ENCODE measurements at places on chromosomes 11 and 22.
A peak's percentile ranks its signal among the peaks of the same experiment; 100 is the strongest.

DNA sequence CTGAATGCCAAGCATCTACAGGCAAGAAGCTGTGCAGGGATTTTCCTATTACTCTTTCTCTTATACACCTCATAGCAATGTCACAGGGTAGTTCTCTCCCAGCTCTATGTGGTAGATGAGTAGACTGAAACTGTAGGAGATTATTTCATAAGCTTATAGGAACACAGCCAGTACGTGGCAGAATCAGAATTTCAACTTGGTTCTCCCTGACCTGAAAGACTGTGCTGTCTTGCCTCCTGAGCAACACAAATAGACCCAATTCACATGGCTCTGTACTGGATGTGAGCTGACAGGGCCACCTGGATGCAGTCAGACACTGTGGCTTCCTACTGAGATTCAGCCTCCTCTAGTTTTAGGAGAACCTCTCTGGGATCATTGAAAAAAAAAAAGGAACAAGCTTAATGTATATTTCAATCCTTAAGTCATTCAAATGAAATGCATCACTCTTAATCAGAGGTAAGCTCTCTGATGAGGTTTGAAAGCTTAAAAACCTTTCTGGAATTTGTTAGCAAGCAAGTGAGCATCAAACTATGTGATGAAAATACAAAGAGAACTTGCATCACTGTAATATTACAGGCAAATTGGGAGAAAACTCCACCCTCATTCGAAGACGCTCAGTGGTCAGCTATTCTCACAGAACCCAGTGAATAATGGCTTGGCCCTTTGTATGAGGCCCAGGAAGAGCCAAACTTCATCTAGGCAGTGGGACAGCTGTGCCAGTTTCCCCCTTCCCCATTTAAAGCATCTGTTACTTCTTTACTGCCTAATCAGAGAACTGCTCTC is 1039.3 kb downstream of the NTM start:
- DNase-seq: no peak

DNA sequence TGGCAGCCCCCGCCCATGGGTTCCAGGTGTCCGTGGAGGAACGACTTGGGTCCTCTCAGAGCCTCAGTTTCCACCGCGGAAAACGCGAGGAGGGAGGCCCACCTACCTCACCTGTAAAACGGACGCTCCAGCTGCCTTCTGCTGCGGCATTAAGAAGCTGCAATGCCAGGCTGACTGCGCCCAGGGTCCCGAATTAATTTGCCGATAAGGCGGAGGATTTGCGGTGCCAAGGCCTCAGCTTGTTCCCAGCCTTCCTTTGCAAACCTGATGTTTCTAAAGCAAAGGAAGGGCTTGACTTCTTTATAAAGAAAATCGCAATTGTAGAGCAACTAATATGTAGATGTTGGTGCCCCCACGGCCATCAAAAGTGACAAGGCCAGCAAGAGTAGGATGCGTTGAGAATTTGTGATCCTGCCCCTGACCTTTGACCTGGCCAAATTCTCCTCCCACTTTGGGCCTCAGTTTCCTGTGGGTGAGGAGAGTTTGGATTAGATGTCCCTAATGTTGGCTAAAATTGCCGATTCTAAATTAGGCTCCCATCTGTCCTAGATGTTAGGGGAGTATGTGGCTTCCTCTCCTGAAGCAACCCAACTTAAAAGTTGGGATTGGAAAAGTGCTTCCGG is 849 bp upstream of the TCF20 start:
- DNase-seq: no peak

GRCh38 chr11:1209371-1210057 is 13.4 kb upstream of the MUC5B start:
- no peak for DNase-seq

- DNase-seq: no peak
These were observed 113.3 kb downstream of the MORC2 start for GRCh38 chr22:30855266-30855665.

DNA sequence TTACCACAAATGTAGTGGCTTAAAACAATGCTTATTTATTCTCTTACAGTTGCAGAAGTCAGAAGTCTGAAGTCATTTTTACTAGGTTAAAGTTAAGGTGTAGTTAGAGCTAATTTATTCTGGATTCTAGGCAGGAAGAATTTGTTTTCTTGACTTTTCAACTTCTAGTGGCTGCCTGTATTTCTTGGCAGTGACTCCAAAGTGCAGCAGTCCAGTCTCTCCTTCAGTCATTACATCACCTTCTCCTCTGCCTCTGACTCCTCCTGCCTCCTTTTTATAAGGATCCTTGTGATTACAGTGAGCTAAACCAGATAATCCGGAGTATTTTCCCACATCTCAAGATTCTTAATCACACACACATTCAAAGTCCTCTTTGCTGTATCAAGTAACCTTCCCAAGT is 581.4 kb downstream of the KCNA4 start:
- no peak for DNase-seq

- DNase-seq: no peak
These were observed 187.4 kb downstream of the OR4A47 start for GRCh38 chr11:48675945-48676344.

DNA sequence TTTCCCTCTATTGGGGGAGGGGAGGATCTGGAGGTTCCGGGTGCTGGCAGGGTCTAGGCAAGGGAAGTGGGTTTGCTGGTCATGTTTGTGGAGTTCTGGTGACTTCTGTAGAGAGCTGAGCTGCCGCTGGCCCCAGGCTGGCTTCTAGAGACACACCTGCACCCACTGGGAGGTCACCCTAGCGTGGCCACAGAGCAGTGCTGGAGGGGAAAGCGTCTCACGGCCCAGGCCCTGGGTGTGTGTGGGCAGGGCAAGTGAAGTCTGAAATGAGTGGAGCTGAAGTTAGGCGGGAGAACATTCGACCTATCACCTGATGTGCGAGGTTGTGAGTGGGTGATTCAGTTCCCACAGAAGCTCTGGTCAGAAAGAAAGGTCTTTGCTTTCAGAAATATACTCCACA is 27.9 kb downstream of the SMIM38 start:
- no peak for DNase-seq

GRCh38 chr22:44724416-44724815 is 22.4 kb downstream of the PRR5 start:
- no peak for DNase-seq

DNA sequence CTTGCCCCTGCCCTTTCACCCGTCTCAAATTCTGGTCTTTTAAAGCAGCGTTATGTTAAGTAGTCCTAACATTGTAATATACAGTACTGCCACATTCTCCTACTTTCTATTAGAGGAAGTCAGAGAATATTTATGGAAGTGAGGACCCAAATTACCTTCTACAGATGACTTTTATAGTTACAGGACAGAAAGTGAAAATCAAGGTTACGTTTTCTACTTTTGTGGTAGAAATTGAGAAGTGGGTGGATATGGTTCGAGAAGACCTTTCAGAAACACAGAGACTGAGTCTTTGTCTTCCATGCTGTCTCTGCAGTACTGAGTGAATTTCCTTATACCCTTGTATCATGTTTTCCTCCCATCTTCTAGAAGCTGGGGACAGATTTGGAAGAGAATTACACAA is 17.1 kb downstream of the SC5D start:
- DNase-seq: no peak

- DNase-seq: no peak
These were observed 53.0 kb downstream of the PARVA start for GRCh38 chr11:12430351-12430750.

GRCh38 chr11:116471608-116472256 is 301.1 kb downstream of the BUD13 start:
- no peak for DNase-seq

- no peak for DNase-seq
These were observed 2.3 kb downstream of the GAB2 start for GRCh38 chr11:78415338-78415737.

DNA sequence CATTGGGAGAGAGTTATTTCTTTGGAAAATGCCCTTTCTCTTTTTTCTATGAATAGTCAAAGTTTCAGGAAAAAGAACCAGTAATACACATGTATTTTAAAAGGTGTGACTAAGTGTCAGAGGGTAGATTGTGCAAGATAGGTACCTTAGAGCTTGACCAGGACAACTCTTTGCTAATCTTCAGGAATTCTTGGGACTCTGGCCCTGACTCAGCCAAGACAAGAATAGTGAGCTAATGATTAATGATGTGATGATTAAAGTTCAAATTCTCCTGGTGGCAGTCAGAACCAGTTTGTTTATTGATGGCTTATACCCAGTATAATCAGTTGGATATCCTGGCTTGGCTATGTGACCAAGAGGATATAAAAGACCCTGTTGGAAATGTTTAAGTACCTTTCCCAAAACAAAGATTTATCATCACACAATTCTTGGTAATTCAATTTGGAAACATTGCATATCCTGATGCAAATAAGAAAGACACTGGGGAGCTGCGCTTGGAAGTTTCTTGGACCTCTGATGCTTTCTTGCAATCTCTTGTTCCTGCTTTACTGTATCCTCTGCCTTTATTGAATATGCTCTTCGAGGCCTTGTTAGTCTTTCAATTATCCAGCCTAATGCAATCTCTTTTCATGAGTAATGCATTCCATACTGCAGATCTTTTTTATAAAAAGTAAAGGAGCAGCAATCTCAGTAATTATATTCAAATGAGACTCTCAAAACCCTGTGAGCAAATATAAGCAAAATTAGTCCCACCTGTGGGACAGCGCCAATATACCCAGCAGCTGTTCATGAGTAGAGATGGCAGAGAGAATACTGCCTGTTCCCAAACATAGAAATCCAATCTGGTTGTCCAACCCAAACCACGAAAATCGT is 48.0 kb upstream of the CEP126 start:
- no peak for DNase-seq

GRCh38 chr11:5923794-5924193 is 18.3 kb upstream of the OR56A3 start:
- DNase-seq: no peak

DNA sequence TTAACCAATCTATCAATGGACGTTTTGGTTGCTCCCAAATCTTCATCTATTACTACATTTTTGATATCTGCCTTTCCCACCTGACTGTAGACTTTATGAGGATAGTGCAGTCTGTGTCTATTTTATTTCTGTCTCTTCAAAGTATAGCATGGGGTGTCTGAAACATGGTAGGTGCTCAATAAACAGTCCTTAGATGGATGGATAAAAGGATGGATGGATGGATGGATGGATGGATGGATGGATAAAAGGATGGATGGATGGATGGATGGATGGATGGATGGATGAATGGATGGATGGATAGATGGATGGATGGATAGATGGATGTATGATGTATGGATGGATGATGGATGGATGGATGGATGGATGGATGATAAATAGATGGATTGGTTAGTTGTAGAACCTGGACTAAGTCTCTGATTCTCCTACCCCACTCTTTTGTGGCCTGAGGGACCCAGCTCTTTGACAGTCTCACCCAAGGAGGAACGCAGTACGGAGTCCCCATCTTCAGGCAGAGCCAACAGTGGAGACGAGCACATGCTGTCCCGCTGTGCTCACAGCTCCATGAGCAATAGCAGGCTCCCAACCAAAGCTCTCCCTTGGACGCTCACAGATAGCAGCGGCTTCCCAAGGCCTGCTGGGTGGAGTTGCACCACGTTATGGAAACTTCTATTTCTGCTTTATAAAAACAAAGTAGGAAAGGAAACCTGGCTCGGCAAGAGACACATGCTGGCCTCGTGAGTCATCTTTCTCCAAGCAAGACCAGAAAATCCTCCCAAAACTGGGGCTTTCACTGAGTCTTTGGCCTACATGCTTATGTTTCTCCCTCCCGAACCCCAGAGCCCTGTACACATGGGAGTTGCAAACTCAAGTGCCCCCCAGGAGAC is 448.0 kb downstream of the MIAT start:
- DNase-seq: no peak

- DNase-seq: peak; percentile 65
These were observed 42.2 kb upstream of the FAM181B start for GRCh38 chr11:82775736-82776346.

DNA sequence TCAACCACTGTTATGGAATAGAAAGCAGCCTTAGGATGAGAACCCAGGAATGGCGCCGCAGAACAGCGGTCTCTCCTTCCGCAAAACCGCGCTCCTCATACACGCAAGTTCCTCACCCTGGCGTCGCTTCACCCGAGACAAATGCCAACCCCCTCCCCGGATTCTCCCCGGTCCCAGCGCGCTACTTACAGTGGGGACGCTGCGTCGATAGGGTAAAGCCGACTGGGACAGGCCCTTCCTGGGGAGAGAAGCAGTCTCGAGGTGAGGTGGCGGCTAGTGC is 287 bp downstream of the RPS13 start:
- DNase-seq: no peak

DNA sequence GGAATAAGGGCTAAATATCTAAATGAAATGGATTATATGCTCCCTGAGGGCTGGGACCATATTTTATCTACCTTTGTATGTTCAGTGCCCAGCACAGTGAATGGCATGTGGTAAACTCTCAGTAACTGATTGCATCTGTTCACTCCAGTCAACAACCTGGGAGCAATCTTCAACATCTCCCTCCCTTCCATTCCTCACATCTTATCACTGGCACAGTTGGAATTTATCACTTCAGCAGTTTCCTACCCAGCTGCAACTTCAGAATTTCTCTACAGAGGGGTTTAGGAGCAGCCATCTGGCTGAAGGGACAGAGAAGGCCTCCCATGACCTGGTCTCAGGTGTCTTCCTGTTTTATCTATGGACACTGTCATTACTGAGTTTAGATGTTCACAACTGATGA is 9.8 kb upstream of the SIK2 start:
- DNase-seq: no peak

- no peak for DNase-seq
These were observed 202.6 kb upstream of the TMEM45B start for GRCh38 chr11:129613071-129613470.

DNA sequence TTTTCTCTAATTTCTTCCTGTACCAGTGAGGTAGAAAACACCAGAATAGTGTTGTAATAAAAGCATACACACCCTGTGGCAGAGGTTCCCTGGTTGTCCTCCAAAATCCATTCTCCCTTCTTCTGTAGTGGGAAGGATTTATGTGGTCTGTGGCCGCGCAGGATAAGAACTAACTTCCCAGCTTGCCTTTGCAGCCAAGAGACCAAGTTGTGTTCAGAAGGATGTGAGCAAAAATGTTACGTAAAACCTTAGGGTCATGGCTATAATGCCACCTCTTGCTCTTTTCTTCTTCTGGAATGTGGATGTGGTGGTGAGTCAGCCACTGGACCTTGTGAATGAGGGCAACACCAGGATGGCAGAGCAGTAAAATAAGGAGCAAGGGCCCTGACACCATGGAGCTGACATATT is 28.4 kb downstream of the CCDC90B start:
- DNase-seq: no peak

DNA sequence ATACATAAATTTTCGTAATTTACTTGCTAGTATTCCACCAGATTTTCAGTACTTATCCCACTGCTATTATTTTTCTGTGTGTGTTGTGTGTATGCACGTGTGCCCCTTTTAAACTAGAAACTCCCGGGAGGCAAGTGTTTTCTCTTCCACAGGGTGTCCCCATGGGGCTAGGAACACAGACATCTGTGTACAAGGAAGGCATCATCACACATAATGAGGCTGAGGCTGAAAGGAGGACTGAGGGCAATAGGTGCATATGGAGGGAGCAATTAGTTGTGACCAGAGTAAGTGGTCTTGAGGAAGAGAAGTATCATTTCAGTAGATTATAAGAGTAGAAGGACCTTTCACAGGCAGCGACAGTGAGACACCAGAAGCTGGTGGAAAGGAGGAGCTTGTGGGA is 2.1 kb upstream of the DPAGT1 start:
- DNase-seq: peak; percentile 31

GRCh38 chr11:105233285-105233684 is 93.7 kb upstream of the CARD18 start:
- DNase-seq: no peak
